ENCODE measurements at places on chromosomes 7 and 10.

GRCh38 chr7:142301923-142302550, 44.2 kb upstream of the PRSS58 start:
- no peak for DNase-seq

- DNase-seq: no peak
Observed at GRCh38 chr7:132635127-132635526, 58.9 kb upstream of the PLXNA4 start.

DNA sequence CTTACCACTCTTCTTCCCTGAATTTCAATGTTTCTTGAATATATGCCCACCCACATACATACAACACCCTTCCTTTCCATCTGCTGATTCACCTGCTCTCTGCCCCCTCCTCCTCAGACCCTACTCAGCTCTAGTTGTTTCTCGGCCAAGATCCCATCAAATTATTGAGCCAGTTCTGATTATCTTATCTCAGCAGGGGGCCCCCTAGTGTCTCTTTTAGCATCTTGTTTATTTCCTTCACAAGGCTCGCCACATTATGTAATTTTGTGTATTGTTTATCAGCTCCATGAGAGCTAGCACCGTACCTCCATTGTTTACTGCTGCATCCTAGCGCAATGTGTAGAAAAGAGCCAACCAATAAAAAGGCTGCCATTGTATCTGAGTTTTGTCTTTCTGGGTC, 71.9 kb downstream of the FAM13C start:
- DNase-seq: peak; percentile 2

- no peak for DNase-seq
Observed at GRCh38 chr10:96501985-96502384, 11.7 kb downstream of the TLL2 start.

GRCh38 chr7:26995666-26996065, 100.1 kb downstream of the HOXA1 start:
- DNase-seq: no peak

DNA sequence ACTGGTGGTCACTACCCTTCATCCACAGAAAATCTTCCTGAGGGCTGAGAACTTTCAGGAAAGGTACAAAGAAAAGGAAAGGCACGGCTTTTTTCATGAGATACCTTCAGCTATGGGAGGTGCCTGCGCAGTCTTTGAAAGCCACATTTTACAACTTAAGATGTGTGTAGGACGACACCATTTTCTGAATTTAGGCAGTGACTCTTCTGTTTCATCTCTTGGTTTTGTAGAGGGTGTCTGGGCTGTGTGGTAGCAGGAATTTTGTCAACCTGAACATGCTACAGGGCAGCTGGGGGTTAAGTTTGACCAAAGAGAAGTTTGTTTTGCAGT, 138.1 kb downstream of the NRP1 start:
- no peak for DNase-seq

DNA sequence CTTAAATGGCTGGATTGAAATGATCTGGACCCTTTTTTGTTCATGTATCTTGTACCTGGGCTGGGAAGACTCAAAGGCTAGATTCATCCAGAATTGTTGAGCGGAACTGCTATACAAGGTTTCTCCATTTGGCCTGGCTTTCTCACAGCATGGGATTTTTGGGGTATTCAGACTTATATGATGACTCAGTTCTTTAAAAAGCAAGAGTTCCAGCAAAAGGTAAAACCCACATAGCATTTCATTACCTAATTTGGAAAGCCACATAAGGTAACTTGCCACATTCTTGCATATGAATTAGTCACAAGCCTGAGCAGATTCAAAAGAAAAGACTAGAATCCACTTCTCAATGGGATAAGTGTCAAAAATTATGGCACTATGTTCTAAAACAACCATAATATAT, 137.4 kb downstream of the HGF start:
- DNase-seq: no peak

DNA sequence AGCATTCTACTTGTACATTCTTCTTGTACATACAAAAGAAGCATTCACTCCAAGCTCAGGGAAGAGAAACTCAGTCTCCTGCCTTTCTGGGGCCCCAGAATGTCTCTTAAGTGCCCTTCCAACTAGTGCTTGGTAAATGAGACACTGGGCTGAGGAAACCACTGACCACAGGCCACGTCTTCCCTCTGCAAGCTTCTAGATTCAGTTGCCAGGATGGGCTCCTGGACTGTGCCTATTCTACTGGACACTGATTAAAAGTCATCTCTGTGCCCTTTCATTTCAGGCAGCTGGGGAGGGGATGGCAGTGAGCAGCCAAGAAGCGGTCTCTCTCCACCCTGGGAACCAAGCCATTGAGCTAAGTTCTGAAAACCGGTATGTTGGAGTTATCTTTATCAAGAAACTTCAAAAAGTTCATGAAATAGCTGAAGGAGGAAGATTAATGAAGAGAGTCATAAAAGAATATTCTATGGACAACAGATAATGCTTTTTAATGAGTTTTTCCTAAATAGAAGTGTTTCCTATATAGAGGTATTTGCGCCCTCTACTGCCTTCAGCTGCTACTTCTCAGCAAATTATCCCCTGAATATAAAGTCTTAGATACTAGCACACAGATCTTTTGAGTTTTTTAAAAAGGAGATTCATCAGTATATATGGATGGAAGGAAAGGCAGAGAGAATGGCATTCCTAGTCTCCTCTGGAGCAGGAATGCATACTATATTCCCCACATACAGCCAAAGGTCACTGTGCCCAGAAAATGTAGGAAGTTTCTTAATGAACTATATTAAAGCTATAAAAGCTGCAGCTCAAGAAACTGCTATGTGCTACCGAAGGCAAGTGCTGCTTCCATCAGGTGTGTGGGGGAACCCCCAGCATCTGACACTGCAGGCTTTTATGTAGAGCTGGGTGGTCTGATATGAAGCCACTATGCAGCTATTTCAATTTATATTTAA, 8.4 kb upstream of the IFIT1B start:
- peak; percentile 71 for DNase-seq

DNA sequence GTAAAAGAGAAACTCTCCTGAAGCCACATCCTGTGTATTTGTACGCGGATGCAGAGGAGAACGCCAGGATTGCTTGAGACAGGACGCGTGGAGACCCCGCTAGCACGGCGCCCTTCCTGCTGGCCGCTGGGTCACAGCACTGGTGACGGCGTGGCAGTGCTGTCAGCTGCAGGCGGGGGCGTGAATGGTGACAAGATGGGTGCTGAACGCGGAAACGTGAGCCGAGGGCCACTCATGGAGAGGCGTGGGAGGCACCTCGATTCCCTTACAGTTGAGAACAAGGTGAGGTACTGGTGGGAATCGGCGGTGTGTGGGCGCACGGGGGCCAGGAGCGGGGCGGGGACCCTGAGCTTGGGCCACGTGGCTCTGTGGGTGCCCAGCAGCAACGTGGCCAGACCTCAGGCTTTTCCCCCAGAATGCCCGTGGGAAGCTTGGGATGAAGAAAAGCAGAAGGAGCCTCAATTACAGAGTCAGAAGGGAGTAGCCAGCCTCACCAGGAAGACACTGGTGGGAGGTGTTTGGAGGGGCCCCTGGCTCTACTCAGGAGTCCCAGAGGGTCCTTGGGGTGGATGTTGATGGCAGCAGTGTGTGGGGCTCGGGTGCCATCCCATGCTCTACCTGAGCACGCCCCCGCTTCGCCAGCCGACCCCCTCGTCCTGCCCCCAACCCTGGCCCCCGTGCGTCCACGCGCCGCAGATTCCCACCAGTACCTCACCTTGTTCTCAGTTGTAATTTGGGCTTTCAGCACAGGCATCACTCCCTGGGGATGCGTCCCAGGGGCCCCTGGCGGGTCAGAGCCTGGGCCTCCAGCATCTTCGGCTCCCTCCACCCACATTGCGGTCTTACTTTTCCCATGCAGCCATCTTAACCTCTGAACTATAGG, 208.4 kb upstream of the TCERG1L start:
- DNase-seq: no peak

- DNase-seq: peak; percentile 43
Observed at GRCh38 chr7:81769891-81770727, at the start of gene HGF. TSS of gene HGF (minus strand) at chr7:81770047. CDS start at chr7:81769971, 76 bp downstream.

- no peak for DNase-seq
Observed at GRCh38 chr7:7576344-7576743, 9.7 kb downstream of the MIOS start.

- DNase-seq: no peak
Observed at GRCh38 chr7:26454180-26454579, 162.5 kb downstream of the SNX10 start.

GRCh38 chr7:108290459-108291151, 160.4 kb upstream of the LAMB4 start:
- no peak for DNase-seq

- DNase-seq: no peak
Observed at GRCh38 chr7:35032166-35032565, 5.1 kb downstream of the DPY19L1 start.

DNA sequence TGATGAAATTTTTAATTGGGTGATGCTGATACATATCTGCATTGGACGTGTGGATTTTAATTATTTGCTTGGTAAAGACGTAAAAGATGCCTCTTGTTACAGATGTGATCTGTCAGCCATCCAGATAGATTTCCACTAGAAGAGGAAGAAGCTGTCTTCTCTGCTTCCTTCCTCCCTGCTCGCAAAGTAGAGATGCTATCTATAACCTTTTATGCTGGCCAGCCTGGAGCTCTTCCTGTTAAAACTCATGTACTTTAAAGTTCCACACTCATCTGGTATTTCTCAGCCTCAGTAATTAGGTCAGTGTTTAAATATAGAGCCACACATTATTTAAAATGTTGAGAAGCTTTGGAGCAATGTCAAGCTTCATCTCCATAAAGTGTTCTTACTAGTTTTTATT, 51.2 kb upstream of the TMEM229A start:
- DNase-seq: no peak

DNA sequence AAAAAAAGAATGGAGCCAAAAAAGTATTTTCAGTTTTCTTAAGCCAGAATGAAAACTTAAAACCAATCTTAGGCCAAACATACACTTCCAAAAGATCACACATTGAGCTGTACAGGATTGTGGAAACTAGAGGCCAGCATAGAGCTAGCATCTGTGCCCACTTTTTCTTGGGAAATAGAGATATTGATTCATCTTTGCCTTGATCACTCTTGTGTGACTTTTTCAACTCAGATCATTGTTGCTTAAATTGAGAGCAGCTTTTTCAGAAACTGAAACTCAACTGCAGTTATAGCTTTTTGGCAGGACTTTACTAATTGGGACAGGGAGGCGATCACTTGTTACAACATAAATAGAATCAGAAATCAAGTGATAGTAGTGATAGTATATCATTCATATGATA, 132.2 kb downstream of the PRKG1 start:
- DNase-seq: no peak

DNA sequence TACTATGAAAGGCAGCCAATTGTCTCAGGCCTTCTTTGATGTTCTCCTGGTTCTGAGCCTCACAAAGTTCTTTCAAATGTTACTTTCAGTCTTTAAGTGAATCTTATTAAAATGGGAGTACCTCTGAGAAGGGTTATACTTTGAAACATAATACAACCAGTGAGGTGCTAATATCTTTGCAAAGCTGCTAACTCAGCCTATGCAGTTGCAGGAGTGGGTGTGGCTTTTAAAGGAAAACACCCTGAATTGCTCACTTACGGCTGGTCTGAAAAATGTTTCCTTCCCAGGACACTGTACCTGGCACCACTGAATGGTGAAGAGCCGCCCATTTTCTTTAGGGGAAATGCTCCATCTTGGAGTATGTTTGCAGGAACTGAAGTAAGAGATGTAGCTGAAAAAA, 130.9 kb downstream of the CHN2 start:
- no peak for DNase-seq

DNA sequence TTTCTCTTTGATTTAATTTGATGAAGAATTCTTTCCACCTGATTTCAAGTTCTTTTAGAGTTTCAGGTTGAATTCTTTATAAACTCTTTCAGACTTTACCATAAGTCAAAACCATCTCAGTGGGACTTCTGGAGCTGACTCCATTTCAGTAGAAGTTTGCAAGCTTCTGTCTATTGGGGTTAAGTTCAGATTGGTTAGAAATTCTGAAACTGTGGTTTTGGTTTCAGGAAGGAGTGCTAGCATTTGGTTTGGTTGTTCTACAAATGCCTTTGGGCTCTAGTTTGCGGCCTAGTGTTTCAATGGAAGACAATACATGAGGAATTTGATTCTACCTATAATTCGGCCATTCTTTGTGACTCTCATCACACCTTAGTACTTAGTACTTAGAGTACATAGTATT, 176.8 kb upstream of the RHOBTB1 start:
- DNase-seq: no peak

DNA sequence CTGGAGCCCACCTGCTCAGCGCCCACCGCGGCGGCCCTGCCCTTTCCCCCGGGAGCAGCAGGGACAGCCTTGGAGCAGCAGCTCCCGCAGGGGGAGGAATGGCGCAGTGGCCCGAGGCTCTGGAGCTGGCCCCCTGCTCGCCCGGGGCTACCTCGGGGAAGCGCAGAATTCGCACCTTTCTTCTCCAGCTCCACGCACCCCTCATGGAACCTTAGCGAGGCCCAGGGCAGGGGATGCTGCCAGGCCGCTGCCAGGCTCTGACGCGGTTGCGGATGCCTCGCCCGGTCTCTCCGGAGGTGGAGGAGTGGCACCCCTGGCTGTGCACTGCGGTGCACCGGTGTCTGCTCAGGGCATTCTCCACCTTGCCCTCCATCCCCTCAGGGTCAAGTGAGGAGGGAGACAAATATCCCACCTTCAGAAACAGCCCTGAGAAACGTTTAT, 84.9 kb upstream of the MKI67 start:
- DNase-seq: no peak

DNA sequence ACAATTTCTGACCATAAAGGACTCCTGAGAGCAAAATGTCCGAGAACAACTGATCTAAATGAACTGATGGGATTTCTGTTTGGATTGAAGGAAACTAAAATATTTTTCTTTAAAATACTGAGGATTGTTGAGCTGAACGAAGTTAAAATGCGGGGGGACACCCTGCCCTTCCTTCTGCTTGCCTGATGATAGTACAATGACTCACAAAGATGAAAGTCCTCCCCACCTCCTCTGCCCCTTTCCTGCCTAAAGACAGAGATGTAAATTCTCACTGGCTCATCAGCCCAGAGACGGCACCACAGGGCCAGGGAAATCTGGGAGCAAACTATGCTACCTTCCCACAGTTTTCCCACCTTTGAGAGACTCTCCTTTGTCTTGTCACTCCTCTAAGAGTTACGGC, 180.6 kb downstream of the PHTF2 start:
- DNase-seq: no peak

DNA sequence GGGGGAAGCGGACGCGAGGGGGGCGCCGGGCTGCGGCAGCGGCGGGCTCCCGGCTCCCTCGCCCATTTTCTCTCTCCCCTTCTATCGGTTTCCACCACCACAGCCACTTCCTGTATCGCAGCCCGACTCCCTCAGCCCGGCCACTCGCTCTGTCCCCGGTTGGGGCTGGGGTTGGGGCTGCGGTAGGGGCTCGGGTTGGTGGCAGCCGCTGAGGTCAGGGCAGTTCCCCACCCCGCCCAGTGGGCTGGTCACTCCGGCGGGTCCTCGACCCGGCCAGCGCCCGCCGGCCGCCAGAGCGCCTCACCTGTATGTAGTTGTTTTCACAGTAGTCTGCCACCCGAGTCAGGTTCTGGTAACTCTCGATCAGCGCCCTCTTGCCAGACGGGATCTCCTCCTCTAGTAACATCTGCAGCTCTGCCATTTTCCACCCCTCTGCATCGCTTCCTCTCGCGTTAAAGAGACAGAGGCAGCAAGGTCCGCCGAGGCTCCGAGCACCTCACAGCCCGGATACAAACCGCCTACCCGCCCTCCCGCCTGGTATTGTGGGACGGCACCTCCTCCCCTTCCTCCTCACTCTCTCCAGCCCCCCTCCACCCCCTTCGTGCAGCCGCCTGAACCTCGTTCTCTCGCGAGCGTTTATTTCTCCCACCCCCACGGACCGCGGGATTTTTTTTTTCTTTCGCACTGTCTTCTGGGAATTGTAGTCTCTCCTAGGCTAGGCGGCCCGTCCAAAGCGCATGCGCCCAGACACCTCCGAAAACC, at the start of gene ABI1:
Gene ABI1 (minus strand): TSS at position 516 of the 762 bp plus-strand sequence. CDS start 95 bp downstream, at position 421.
- DNase-seq: peak; percentile 100

GRCh38 chr10:126939706-126940105, 34.5 kb downstream of the DOCK1 start:
- DNase-seq: no peak
